ENCODE measurements at places on chromosomes 5 and 9.

GRCh38 chr5:60989790-60990189 lies 44.8 kb downstream of the NDUFAF2 start:
- DNase-seq, result no peak

GRCh38 chr9:38727497-38728001 lies 7.6 kb upstream of the FAM240B start:
- no peak for DNase-seq

DNA sequence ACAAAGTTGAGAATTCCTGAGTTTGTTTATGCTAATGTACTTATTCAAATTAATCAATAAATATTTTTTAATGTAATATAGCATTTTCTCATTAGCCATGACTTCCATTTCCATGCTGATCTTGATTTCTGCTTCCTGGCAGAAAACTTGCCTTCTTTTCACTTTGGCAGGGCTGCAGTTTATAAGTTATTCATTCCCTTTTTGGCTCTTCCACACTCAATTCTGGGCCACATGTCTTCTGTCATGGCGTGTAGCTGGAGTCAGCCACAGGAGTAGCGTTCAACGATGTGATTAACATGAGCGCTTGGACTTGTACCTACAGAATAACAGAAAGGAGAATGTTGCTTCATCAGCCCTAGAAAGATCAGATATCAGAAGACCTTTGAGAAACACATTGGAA lies 172.9 kb downstream of the CFAP90 start:
- no peak for DNase-seq

- no peak for DNase-seq
These were observed 127.2 kb upstream of the FAM120A start for GRCh38 chr9:93324191-93324834.

- DNase-seq, result no peak
These were observed 119.9 kb downstream of the DOCK2 start for GRCh38 chr5:169757016-169757415.

DNA sequence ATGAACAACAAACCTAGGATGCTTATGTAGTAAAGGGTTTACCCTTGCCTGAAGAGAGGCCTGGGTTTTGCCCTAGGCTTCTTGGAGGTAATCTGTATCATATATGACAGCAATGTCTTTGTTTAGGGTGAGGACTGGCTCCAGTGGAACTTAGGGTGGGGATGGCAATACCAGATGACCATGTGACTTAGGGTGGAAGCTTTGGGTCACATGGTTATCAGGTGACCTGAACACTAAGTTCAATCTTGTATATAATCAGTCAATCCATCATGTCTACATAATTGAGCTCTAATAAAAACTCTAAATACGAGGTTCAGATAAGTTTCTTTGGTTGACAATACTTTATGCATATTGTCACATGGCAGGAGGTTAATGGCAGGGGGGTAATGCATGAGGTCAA lies 10.6 kb upstream of the PPP2R2B start:
- no peak for DNase-seq

- DNase-seq, result no peak
These were observed 175.7 kb upstream of the OTULINL start for GRCh38 chr5:14405706-14406553.

GRCh38 chr5:96033116-96033515 lies 71.5 kb upstream of the ELL2 start:
- no peak for DNase-seq

DNA sequence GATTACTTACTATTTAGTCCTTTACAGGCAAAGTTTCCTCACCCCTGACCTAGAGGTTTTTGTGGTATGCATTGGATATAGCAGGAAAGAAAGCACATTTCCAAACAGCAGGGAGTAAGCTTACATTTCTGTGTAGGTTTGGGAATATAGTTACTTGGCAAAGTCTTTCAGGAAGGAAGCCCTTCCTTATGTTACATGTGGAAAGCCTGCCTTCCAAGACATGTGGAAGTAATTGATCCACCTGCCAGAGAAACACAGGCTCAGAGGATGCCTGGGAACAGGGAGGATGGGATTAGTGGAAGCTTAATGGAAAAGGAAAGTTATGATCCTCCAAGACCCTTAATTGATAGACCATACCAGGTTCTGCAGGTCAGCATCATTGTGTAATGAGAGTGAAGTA lies 87.3 kb upstream of the PPP1R2B start:
- DNase-seq, result no peak

GRCh38 chr5:174400461-174400860 lies 323.9 kb upstream of the MSX2 start:
- no peak for DNase-seq

DNA sequence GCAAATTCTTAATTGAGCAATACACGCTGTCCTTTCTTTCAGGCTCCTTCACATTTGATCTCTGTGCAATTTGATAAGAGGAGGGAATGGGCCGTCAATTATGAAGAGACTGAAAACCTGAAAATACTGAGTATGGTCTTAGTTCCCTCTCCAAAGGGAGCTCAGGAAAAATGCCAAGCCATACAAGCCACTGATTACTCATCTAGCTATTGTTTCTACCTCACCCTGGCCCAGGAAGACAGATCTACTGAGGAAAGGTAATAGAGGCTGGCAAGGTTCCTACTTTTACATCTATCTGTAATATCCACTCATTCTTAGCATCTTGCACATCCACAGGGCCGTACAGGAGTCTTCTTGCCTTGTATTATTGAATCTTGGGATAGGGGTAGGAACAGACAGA lies 23.7 kb upstream of the TNC start:
- DNase-seq, result no peak

DNA sequence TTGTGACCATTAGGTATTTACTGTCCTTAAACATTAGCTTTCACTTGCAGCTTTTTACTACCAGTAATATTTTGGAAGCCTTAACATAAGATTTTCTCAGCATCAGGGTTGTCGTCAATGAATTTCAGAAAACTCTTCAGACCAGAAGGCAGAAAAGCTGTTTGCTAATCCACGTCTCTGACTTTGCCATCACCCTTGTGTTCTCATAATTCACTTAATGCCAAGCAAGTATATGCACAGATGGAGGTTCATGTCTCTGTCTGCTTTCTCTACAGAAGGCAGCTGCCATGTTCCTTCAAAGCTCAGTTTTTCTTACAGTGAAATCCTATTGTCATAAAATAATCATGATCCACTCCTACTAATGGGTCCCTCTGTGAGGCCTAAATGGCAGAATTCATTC lies 37.7 kb upstream of the LRRC19 start:
- no peak for DNase-seq

DNA sequence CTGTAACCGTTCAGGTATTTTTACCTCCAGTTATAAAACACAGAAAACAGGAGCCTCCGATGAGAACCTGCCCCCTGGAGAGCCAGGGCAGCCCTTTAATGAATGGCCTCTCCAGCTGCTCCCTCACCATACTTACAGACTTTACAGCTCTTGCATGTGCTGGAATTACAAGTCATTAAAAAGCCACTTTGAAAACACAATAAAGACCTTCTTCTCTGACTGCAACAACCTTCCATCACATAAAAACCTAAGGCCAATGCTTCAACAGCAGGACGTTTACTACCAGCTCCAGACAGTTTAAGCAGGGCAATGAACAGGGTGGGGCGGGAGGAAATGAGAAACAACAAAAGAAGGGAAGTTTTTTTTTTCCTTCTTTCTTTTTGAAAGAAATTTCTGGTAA lies 213.8 kb downstream of the MLLT3 start:
- DNase-seq, result no peak

- DNase-seq, result no peak
These were observed 200.3 kb downstream of the TRPM3 start for GRCh38 chr9:70921136-70921535.

GRCh38 chr5:52799358-52799982 lies 11.8 kb downstream of the ITGA1 start:
- DNase-seq, result no peak

Data from stimulated activated CD8-positive, alpha-beta memory T cell treated with anti-CD3 and anti-CD28 coated beads, Interleukin-15, amount 100 ng/mL, for 4 hours (primary cell).